ENCODE measurements at places on chromosomes 4 and X. TPM values are rescaled to one million over a fixed set of nuclear protein-coding genes. Genes with fewer than 3 reads are reported as not detected.

CASP3 gene
- total RNA-seq, result 32.0 TPM

PLP2 gene
- 12.0 TPM for total RNA-seq

SMIM43 gene
- 0.13 TPM for total RNA-seq

TBC1D8B gene
- 2.4 TPM for total RNA-seq

WNK3 gene
- 0.38 TPM for total RNA-seq

RNF212 gene
- total RNA-seq, result 0.25 TPM

TAF7L gene
- 0.13 TPM for total RNA-seq

AFF2 gene
- 0.25 TPM for total RNA-seq

RPA4 gene
- 0.89 TPM for total RNA-seq

ZCCHC4 gene
- 4.6 TPM for total RNA-seq

SHROOM4 gene
- total RNA-seq, result 20.7 TPM

UFSP2 gene
- total RNA-seq, result 36.2 TPM

MAGEC3 gene
- total RNA-seq, result not detected

GRCh38 chrX:111035256-111035655 lies 60.7 kb upstream of the PAK3 start:
- DNase-seq, result no peak

- DNase-seq, result no peak
Measured at GRCh38 chr4:82678051-82678450, 116.3 kb upstream of the TMEM150C start.

DNA sequence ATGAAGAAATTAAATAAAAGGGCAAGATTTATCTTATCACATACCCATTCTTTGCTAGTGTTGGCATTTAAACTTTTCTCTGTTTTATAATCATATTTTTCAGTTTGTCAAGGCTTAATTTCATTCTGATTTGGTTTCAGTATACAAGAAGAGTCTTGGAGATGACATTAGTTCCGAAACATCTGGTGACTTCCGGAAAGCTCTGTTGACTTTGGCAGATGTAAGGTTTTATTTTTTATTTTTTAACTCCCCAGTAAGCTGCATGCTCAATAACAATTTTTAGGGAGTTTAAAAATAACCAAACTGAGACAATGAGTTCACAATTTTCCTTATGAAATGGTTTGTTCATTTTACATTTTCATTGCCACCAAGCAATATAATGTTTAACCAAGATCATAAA lies 39.8 kb downstream of the ANXA3 start:
- peak; percentile 49 for DNase-seq

- peak; percentile 38 for DNase-seq
Measured at GRCh38 chr4:38752372-38752940, 30.3 kb downstream of the TLR10 start.

DNA sequence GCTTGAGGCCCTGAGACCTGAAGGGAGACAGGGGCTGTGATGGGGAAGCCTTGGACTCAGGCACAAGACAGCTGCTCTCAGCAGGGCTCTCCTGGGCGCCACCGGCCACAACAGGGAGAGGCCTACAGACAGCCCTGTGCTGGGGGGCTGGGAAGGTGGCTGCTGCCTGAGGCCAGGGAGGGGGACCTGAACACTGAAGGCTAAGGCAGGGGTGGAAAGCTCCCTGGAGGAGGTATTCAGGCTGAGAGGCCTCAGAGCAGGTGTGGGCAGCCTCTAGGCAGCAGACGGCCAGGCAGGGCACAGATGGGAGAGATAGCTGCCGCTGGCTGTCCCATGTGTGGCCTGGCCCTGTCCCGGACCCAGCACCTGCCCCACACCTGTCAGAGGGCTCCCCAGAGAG lies 33.0 kb downstream of the TACC3 start:
- no peak for DNase-seq

DNA sequence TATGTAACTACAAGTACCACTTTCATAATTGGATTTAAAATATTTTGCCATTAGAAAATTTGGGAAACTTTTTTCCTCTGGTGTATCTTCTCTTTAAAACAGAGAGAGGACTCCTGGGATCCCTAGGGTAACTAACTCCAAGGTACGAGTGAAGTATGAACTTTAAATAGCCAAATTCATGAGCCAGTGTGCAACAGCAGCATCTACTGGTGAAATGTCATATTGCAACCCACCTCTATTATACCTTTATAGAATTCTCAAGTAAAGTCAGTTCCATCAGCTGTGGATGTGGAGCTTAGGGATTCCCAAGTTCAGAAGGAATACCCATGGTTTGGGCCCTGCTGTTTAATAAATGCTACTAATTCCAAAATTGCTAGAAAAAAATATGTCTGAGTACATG lies 282.7 kb upstream of the TAPT1 start:
- DNase-seq, result no peak

DNA sequence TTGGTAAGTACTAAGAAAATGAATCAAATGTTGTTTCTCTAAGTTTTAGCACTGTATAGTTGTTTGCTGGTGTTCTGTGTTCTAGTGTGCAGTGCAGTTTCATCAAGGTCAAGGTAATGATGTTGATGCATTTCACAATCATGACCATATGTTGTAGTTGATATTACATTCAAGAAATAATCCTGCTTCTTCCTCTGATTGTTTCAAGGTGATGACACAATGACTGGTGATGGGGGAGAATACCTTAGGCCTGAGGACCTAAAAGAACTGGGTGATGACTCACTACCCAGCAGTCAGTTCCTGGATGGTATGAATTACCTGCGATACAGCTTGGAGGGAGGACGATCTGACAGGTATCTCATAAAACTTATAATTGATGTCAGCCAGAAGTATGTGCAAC lies 261.6 kb downstream of the ANK2 start:
- peak; percentile 26 for DNase-seq

- no peak for DNase-seq
Measured at GRCh38 chr4:10697086-10697485, 12.5 kb upstream of the CLNK start.

DNA sequence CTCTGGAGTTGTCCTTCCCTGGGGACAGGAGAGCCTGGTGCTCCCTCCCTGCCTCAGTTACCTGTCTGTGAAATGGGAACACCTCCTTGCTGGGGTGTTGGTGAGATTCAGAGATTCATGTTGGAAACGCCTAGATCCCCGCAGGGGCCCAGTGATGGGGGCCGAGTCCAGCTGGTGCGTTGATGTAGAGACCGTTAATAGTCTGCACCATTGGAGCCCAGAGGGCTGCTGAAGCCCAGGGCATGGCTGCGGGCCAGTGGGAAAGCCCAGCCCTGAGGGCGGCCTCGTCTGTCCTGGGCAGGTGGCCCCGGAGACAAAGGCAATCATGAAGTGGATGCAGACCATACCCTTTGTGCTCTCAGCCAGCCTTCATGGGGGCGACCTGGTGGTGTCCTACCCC lies 14.4 kb downstream of the CPZ start:
- no peak for DNase-seq

- DNase-seq, result no peak
Measured at GRCh38 chrX:103215425-103215991, 600 bp downstream of the BEX4 start.

DNA sequence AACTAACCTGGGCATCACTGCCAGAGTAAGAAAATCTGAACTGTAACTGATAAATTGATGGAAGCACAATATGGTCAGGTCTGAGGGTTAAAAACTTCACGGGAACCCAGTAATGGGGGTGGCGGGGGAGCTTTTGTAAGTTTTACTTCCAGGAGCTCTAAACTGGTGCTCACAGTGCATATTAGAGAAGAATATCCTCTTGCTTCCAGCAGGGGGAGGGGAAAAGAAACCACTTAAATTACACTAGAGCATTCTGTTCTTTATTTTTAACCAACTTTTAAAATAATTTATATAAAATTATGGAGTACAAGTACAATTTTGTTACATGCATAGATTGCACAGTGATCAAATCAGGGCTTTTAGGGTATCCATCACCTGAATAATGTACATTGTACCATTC lies 33.7 kb downstream of the WDR17 start:
- no peak for DNase-seq

- no peak for DNase-seq
Measured at GRCh38 chr4:86448871-86449270, 89.0 kb upstream of the MAPK10 start.

DNA sequence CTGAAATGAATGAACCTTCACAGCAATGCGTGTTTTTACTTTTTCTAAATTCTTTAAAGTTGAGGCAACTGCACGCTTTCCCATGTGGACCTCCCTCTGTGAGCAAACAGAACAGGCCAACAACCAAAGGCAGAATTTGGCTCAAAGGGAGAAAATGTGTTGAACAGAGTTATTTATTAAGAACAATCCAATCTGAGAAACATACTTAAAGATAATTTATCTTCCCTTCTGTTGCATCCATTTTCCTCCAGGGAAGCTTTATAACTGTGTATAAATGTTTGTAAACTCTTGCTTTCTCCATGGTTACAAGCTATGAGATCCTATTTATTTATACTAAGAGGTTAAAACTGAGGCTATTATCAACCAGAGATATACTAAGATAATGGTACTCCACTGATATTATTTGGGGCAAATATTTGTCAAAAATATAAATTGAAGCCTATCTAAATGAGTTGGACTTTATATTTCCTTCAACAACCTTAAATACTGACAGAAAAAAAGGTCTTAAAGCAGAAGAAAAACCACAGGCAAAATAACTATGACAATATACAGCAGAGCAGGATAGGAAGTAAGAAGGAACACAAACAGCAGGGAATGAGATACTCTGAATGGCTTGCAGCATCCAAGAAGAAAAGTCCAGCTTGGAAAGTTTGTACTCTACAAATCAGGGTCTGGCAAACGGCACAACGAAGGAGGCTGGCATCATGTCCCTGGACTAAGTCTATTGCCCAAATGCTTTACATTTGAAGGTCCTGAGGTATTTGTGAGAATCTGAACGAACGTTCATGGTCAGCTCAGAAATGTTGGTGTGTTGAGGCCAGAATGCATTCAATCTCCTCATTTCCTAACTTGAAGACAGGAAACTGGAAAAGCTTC lies 663.2 kb upstream of the INTU start:
- DNase-seq, result no peak

GRCh38 chr4:177116161-177116560 lies 193.5 kb upstream of the NEIL3 start:
- DNase-seq, result no peak

GRCh38 chr4:73208376-73208775 lies 50.2 kb downstream of the ANKRD17 start:
- DNase-seq, result no peak

- DNase-seq, result no peak
Measured at GRCh38 chrX:71057848-71058530, 10.1 kb downstream of the SNX12 start.

DNA sequence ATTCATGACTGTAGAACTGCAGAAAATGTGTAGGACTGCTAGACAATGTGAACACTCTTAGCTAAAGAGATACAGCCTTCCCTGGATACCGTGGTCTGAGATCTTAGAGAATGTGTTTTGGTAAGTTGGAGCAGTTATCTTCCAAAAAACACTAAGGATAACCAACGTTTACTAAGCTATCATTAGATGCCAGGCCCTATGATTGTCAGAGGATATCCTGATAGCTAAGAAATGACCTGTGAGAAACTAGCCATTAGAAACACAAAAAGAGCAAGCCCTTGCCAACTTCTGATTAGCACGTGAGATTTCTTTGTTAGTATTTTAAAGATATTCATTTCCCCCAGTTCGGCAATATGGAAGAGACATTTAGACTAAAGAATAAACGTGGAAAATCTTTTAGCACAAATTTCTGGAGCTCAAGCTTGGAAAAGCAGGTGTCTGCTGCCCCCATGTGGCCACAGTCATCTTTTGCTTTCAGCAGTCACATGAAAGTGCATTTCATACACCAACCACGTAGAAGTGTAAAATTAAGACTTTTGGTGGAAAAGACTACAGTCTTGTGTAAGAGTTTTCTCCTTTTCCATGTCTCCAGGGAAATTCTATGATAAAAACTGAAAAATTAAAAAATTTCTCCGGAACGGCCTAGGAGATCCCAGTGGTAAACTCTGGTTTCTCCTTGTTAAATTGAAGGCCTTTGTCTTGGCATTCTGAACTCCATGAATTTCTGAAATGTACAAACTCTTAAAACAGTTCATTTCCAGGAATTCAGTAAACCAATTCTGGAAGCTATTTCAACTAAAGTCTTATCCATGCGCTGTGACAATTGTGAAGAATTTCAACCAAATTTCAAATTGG lies 136.4 kb downstream of the ZNF674 start:
- DNase-seq, result peak; percentile 73

GRCh38 chrX:11781734-11782370 lies 23.8 kb downstream of the MSL3 start:
- DNase-seq, result no peak

- no peak for DNase-seq
Measured at GRCh38 chrX:26050099-26050498, 88.0 kb upstream of the MAGEB18 start.

DNA sequence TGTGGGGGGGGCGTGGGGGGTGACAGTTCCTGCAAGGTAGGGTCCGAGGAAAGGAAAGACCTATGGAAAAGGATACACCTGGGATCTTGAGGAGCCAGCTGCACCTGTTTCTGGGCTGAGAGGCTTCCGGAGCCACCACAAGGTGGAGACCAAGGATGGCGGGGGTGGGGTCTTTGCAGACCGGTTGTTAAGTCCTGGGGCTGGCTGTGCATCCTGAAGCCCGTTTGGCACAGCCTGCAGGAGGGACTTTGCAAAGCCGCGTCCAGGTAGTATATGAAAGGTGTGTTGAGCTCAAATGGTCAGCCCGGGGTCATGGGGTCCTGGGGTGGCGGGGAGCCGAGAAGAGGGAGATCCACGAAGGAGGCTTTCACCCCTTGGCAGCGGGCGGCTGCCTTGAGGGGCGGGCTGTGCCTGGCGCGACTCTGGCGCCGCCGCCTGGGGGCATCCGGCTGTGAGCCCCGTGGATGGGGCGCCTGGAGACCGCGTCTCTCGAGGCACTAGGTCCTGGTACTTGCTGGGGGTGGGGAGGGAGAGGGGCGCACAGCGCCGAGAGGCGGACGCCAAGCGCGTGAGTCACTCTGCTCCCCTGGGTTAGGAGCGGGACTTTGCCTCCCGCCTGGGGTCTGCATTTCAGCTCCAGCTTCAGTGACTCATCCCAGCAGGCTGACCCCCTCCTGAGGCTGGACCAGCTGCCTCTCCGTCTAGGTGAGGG lies 58.2 kb upstream of the DYNLT3 start:
- DNase-seq, result no peak

DNA sequence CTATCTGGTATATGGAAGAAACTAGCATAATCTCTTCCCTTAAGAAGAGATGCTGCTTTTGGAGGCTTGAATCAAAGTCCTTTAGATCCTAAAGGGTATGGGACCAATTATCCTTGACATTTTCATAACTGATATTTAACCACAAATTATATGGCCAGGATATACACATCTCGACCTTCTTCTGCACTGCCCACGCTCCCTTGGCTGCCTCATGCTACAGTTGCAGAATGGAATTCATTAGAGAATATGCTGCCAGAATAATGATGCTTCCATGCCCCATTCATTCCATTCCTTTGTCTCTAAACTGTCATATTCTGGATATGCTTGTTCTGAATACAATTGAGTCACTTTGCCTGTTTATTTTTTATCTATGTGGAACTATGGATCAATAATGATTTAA lies 157.1 kb upstream of the PACRGL start:
- no peak for DNase-seq

DNA sequence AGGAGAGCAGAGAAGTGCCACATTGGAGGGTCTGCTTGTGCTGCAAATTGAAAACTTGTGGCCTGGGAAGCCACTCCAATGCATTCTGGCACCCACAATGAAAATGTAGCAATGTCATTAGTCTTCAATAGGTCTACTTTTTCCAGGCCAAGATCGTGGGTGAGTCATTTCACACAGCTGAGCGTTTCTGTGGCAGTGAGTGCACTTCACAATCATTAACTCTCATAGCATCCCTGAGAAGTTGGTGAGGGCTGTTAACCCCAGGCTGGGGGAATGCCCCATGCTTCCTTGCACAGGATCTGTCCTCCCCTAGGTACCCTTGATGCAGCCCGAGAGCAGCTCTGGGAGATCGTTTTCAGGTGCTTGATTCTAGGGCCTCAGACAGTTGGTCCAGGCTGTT lies 196.8 kb upstream of the ATP6AP2 start:
- DNase-seq, result no peak

Measured in dermis microvascular lymphatic vessel endothelial cell (primary cell).